Activated CD8-positive, alpha-beta memory T cell treated with anti-CD3 and anti-CD28 coated beads for 48 hours (primary cell): ENCODE measurements at places on chromosomes 13 and 19.

GRCh38 chr13:20140487-20140886, 20.4 kb downstream of the GJA3 start:
- DNase-seq: no peak

DNA sequence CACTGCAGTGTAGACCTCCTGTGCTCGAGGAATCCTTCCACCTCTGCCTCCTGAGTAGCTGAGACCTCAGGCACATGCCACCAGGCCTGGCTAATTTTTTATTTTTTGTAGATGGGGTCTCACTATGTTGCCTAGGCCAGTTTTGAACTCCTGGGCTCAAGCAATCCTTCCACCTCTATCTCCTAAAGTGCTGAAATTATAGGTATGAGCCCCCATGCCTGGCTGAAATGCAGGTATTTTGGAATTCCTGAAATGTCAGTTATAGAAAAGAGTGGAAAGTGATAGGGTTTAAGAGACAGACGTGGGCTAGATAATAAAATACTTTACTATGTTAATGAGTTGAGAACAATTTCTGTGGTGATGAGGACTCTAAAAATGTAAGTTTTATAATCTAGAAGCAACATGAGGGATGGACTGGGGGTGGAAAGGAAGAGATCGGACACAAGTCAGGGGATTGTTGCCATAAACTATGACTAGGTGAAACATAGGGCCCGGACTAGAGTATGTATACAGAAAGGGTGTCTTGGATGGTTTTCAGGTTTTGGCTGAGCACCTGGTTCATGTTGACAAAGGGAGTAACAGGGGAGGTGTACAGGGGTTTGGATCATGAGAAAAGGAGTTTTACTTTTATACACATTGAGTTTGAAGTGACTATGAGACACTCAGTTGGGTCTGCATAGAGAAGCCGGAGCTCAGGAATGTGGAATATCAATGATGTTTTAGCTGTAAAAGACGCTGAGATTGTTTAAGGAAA, 165.6 kb upstream of the STARD13 start:
- DNase-seq: no peak

- no peak for DNase-seq
These were observed 21.4 kb upstream of the TMEM160 start for GRCh38 chr19:47069795-47070194.

DNA sequence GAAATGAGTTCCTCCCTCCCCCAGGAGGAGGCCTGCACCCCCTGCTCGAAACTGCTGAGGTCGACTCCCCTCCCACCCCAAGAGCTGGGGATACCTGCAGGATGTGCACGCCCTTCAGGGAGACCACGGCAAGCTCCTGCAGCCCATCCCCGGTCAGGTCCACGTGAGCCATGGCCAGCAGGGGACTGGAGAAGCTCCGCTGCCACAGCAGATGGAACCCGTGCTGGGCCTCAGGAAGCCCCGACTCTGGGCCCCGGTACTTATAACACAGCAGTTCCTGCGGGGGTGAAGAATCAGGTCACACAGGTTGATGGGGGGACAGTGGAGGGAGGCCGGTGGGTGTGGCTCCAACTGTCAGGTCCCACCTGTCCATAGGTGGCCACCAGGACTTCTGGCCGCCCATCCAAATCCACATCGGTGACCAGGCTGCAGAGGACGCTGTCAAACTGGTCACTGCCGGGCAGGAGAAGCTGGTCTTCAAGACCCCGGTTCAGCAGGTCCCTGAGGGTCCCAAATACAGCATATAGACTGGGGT, 4.8 kb upstream of the SLC8A2 start:
- no peak for DNase-seq

DNA sequence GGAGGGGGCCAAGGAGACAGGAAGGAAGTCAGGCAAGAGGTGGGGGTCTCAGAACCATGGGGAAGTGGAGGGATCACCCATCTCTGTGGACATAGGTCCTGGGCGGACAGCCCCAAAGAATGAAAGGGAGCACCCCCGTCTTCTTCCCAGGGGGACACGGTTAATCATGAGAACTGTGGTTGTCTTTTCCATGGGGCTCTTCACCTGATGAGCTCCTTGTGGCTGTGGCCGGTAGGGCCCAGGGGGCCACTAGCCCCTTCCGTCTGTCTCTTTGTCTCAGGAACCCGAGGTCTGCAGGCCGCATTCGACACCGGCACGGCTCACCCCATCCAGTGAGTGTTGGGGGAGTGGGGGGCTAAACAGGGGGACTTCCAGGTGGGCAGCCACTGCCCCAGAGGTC, 8.6 kb downstream of the PLPPR2 start:
- no peak for DNase-seq

DNA sequence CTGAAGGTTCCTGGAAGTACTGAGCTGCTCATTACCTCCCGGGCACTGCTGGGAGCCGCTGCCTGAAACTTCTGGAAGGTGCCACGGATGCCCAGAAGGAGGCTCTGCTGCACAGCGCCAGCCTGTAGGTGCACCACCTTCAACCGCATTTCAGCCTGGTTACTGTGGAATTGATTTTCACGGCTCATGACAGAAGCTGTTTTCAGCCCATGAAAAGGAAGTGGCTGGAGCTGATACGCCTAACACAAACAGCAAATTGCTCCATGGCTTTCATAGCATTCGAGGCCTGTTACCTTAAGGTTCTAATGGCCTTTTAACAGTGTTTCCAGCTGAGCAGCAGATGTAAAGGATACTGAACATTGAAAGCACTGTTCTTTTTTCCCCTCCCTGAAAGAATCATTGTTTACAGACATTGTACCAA, 22.0 kb downstream of the GPC6 start:
- DNase-seq: no peak

GRCh38 chr19:41821003-41821735, 23.3 kb downstream of the LYPD4 start:
- no peak for DNase-seq

- no peak for DNase-seq
These were observed 250.2 kb upstream of the MIR17HG start for GRCh38 chr13:91097269-91097668.

DNA sequence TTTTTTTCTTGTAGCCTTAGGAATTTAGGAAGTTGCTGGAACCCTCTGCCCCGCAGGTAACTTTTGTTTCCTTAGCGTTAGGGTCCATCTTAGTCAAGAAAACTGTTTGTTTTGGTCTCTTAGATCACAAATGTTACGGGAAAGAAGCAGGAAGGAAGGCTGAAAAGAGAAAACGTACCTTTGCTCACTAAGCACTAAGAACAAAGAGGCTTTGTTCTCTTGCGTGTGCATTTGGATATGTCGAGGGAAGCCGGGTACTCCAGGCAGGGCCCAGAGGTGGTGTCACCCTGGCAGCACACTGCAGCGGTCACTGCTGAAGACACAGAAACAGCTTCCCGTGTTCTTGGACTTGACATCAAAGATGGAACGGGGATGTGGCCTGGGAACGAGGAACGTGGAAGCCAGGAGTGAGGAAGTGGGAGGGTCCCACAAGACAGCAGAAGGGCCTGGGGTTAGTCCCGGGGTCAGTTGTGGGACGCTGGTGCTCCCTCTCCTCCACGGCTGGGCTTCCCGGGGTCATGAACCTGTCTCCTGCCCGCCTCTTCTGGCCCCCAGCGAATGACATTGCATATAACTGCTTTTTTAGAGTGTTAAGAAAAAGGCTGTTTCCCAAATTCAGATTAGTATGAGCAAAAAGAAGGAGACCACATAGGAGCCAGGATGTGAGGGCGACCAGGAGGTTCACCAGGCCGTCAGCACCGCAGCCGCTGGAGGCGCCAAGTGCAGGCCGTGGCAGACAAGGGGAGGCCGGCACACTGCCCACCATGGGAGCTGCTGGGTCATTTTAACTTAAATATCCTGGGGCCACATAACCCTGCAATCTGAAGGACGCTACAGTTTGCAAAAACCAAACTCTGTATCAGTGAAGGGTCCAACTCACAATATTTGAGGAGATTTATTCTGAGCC, 31.6 kb downstream of the ATP11A start:
- DNase-seq: no peak

DNA sequence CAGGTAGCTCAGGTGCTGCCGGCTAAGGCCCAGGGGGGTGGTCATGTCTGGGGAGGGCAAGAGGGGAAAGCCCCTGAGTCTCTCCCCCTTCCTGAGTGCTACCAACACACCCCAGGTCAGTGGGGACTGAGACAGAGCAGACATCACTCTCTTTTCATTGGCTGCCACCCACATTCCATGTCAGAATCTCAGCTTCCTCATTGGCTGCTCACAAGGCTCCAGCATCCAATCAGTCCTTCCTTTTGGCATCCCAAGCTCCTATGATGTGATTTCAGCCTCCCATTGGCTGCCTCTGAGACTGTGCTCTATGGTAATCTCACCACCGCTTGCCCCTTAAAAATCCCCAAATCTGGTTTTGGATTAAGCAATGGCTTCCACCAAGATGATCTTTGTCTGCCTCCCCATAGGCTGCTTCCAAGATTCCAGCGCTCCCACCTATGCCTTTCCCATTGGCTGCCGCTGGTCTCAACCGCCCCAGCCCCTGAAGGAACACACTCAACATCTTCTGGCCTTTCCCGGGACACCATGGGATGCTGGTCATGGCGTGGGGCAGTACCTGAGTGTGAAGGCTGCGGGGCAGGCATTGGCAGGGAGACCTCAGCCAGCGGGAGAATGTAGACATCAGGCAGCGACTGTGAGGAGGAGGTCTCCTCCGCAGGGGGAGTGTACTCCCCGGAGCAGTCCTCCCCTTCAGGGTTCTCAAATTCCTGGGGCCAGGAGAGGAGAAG, 2.0 kb downstream of the LMTK3 start:
- DNase-seq: no peak

DNA sequence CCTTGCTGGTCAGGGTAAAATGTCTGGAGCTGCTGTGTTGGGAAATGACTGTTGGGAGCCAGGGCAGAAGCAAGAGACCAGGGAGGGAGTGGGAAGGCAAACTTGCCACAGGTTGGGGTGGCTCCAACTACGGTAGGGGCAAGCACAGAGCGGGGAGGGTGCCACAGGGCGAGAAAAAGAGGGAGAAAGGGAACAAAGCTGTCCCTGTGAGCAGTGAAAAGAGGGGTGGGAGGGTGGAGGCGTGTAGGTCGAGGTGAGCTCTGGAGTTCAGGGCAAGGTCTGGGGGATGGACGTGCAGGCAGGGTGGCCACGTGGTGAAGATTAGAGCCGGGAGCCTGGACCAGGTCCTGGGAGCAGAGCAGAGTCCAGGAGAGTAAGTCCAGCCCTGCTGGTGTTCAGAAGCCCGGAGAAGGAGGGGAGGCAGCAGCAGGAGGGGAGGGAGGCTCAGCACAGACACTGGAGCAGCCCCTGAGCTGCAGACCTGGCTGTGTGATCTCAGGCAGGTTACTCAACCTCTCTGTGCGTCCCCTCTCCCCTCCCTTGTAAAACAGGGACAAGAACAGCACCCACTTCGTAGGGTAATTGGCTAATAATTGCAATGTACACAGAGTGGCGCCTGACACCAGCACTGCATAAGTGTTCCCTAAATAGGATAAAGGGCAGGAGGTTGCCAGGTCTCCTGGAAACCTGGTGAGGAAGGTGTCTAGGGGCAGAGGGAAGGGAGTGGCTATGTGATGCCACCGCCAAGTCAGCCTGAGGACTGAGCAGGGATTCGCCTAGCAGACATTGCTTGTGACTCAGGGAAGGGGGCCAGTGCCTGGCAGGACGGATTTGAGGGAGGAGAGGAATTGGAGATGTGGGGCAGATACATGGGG, 3.2 kb upstream of the POLR2E start:
- DNase-seq: no peak

GRCh38 chr19:33785795-33786194, 10.9 kb upstream of the KCTD15 start:
- DNase-seq: no peak

DNA sequence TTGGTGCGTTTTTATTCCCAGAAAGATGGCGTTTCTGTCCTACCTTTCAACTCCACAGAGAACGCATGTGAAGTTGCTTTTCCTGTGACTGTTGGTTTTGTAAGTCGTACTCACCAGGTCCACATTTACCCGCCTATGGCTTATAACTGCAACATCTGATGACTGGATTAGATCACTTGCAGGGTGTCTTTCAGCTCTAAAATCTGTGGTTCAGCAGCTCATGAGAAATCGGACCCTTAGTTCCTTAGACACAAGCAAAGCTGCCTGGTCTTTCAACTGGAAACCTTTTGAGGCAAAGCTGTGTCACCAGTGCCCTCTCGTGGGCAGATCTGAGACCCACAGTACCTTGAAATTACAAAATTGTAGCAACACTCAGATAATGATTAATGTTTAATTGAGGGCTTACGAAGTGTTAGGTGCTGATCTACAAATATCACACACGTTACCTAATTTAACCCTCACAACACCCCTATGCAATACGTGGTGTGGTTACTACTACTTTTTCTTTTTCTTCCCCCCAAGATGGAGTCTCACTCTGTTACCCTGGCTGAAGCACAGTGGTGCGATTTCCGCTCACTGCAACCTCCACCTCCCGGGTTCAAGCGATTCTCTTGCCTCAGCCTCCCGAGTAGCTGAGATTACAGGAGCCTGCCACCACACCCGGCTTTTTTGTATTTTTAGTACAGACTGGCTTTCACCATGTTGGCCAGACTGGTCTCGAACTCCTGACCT, 65.4 kb downstream of the RUBCNL start:
- DNase-seq: no peak

DNA sequence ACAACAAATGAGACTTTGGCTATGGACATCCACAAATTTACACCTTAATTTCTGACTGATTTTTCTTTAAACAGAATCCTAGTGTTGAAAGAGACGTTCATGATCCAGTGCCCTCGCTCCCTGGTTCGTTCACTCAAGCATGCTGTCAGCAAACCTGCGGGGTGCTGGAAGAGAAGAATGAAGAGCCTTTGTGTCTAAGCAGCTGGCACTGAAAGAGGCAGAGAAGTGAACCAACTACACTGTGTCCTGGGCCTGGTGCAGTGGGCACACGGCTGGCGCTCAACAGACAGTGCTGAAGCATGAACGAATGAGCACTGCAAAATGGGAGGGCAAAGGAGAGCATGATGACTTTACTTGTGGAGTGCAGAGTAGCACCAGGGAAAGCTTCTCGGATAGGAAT, 46.8 kb downstream of the MIPEP start:
- DNase-seq: no peak

- DNase-seq: no peak
These were observed 4.8 kb downstream of the PNKP start for GRCh38 chr19:49862391-49863253.

GRCh38 chr19:47141695-47142094, 11.1 kb downstream of the SAE1 start:
- no peak for DNase-seq

- DNase-seq: no peak
These were observed 27.0 kb downstream of the NFIX start for GRCh38 chr19:13022111-13022858.

DNA sequence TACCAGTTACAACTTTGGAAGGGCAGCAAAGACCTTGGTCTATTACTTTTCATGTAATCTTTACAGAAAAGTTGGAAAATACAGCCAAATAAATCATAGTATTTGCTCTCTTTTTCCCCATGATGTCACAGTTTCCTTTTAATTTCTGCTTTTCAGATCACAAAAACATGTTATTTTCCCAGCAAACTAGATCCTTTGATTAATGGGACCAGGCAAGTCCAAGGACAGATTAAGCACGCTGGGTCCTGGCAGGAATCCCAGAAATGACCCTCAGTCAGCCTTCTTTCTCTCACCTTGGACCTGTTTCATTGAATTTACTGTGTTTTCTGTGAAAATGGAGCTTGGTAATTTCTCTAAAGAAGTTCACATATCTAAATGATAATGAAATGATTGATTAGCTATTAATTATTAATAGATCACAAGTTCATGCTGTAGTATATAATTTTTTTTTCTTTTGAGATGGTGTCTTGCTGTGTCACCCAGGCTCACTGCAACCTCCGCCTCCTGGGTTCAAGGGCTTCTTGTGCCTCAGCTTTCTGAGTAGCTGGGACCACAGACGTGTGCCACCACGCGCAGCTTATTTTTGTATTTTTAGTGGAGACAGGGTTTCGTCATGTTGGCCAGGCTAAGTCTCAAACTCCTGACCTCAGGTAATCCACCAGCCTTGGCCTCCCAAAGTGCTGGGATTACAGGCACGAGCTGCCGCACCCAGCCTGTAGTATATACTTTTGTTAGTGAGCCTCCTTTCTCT, 16.0 kb downstream of the SPATA13 start:
- DNase-seq: no peak
